ENCODE measurements at places on chromosomes 16 and 17. TPM values are rescaled to one million over a fixed set of nuclear protein-coding genes. Genes with fewer than 3 reads are reported as not detected.

GRCh38 chr16:31242206-31242605 lies 17.6 kb upstream of the ITGAM start:
- no peaks in the 10 kb centered on the region for H3K36me3 ChIP-seq
- no peak for DNase-seq
- no peak overlapping the region for H3K27ac ChIP-seq
- no peak overlapping the region for H3K4me3 ChIP-seq
- no peaks in the 10 kb centered on the region for H3K4me1 ChIP-seq

DNA sequence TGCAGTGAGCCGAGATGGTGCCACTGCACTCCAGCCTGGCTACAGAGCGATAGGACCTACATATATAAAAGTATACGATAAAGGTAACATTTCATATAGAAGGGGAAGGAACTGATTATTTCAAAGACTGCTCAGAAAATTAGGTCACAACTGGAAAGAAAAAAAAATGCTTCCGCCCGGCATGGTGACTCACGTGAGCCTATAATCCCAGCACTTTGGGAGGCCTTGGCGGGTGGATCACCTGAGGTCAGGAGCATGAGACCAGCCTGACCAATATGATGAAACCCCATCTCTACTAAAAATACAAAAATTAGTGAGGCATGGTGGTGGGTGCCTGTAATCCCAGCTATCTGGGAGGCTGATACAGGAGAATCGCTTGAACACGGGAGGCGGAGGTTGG lies 7.8 kb downstream of the TEX14 start:
- peaks cover 6% of the 10 kb centered on the region for H3K4me1 ChIP-seq
- DNase-seq, result no peak
- H3K4me3 ChIP-seq, result no peak overlapping the region

GRCh38 chr17:81867170-81867990 lies 3.8 kb downstream of the ARHGDIA start:
- H3K27ac ChIP-seq, result peak overlapping the region; percentile 97
- H3K27me3 ChIP-seq, result no peaks in the 10 kb centered on the region
- peaks cover 2% of the 10 kb centered on the region for H3K36me3 ChIP-seq
- DNase-seq, result no peak

DNA sequence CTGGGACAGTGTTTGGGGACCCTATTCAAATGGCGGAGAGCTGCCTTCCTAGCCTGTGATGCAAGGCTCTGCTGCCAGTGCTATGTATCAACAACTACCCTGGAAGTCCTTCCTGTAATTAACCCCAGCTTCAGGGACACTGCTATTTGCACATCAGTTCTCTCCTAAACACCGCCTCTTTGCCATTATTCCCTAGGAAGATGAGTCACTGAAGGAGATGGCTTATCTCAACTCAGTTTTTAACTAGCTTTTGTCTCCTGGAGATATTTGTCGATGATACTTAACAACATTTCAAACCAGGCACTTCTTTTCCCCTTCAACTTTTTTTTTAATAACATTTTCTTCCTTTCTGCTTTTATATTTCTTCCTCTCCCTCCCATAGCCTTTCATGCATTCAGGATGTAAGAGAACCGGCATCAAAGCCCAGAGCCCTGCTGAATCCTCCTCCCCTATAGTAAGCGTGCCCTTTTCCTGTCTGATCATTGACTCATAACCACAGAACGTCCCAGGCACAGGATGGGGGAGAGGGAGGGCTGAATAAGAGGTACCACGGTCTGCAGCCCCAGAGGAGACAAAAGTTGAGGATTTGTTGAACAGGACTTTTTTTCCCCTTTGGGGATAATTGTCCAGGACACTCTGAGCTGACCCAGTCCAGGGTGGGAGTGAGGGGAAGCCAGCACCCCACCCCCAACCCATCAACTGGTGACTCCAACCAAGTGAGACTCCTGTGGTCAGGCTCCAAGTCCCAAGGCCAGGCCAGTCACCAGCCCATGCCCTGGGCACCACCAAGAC lies 387.8 kb upstream of the SALL1 start:
- no peaks in the 10 kb centered on the region for H3K27me3 ChIP-seq
- no peaks in the 10 kb centered on the region for H3K4me1 ChIP-seq
- DNase-seq, result no peak
- H3K4me3 ChIP-seq, result no peak overlapping the region
- H3K36me3 ChIP-seq, result no peaks in the 10 kb centered on the region

- H3K36me3 ChIP-seq, result no peaks in the 10 kb centered on the region
- no peak overlapping the region for H3K4me3 ChIP-seq
- H3K27me3 ChIP-seq, result no peaks in the 10 kb centered on the region
- no peak overlapping the region for H3K27ac ChIP-seq
- no peak for DNase-seq
Observed at GRCh38 chr16:4006397-4006999, 109.7 kb downstream of the ADCY9 start.

DNA sequence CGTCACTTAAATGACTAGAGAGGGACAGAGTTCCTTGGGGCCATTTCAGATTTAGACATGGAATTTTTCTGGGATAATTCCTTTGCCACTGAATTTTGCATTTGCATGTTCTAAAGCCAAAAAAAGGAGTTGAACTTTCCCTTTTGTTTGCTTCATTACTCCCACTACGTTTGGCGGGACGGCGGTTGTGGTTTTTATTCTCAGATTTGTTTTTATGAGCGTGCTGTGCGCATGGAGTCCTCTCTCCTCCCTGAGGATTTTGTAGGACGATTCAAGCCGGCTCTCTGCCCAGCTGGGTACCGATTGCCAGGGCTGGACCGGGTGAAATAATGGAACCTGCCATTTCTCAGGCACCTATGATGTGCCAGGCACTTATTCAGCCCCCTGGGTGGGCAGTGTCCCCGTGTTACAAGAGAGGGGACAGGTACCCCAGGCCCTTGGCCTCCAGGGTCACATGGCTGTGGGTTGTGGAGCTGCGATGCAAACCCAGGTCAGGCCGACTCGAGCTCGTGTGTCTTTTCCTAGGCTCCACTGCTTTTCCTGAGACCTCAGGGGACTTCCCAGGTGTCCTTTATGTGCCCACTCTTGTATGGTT lies 18.8 kb downstream of the CMIP start:
- H3K27me3 ChIP-seq, result no peaks in the 10 kb centered on the region
- peaks cover 4% of the 10 kb centered on the region for H3K36me3 ChIP-seq
- peaks cover 48% of the 10 kb centered on the region for H3K4me1 ChIP-seq
- no peak overlapping the region for H3K27ac ChIP-seq

GRCh38 chr17:70767102-70767701 lies 597.9 kb downstream of the KCNJ2 start:
- H3K36me3 ChIP-seq, result no peaks in the 10 kb centered on the region
- H3K27me3 ChIP-seq, result peaks cover 4% of the 10 kb centered on the region
- no peaks in the 10 kb centered on the region for H3K4me1 ChIP-seq
- no peak for DNase-seq
- H3K4me3 ChIP-seq, result no peak overlapping the region
- no peak overlapping the region for H3K27ac ChIP-seq

GRCh38 chr16:70561623-70562022 lies 38.0 kb downstream of the SF3B3 start:
- H3K36me3 ChIP-seq, result peaks cover 10% of the 10 kb centered on the region
- no peak overlapping the region for H3K4me3 ChIP-seq
- H3K27ac ChIP-seq, result peak overlapping the region; percentile 14
- H3K27me3 ChIP-seq, result no peaks in the 10 kb centered on the region
- H3K4me1 ChIP-seq, result peaks cover 7% of the 10 kb centered on the region

DNA sequence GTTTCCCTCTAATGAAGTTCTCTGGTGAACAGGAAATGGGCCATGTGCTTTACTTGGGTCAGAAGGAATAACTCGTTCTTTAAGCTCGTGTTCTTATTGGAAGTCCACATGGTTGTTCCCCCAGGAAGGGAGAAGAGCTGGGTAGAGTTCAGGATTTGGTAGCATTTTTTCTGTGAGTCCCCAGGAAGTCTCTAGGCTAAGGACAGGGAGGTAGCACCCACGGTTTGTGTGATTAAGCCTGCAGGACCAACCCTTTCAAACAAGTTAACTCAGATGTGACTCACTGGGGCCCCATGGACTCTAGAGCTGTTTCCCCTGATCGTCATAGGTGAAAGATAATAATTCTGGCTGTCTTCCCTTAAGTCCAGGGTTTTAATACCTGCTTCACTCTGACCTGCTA lies 16.4 kb downstream of the SAP30BP start:
- H3K27me3 ChIP-seq, result no peaks in the 10 kb centered on the region
- H3K27ac ChIP-seq, result no peak overlapping the region
- no peak overlapping the region for H3K4me3 ChIP-seq
- no peak for DNase-seq

DNA sequence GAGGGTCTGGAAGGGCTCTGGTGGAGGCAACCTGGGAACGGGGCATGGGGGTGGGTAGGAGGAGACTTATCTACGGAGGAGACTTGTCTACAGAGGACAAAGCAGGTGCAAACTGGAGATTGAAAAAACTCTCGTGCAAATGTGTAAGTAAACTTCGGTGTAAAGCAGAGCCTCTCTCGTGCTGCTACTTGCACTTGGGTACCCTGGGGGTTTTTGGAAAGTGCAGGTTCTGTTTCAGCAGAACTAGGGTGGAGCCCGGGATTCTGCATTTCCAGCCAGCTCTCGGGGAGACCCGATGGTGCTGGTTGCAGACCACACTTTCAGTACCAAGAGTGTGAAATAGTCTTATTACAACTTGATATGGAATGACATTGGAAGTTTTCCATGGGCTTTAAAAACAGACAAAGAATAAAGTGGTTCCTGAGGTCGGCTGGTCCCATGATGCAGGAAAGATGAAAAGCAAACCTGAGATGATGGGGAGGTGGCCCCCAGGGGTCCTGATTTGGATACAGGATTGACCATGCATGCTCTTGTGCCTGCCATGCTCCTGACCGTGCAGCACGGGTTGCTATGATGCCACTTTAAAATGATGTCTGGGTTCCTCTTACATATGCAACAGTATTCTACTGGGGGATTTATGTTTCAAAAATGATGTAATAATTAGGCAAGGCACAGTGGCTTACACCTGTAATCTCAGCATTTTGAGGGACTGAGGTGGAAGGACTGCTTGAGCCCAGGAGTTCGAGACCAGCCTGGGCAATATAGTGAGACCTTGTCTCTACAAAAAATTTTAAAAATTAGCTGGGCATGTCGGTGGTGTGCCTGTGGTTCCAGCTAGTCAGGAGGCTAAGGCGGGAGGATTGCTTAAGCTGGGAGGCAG lies 69.3 kb downstream of the IRF8 start:
- H3K4me3 ChIP-seq, result no peak overlapping the region
- no peaks in the 10 kb centered on the region for H3K36me3 ChIP-seq
- H3K4me1 ChIP-seq, result peaks cover 14% of the 10 kb centered on the region
- no peaks in the 10 kb centered on the region for H3K27me3 ChIP-seq

DNA sequence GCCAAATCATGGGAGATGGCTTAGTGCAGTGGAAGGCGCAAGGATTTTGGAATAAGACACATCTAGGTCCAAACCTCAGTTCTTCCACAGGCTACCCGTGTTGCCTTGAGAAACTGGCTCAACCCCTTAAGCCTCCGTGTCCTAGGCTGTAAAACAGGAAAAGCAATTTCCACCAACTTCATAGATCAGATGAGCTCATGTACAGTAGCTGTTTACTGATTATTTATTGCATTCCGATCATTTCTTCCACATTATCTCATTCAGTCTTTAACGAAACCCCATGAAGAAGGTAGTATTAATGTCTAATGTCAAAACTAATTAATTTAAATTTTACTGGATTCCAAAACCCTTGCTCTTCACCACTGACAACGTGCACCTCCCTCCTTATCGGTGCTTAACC lies 231.6 kb downstream of the GRIN2A start:
- H3K27me3 ChIP-seq, result no peaks in the 10 kb centered on the region
- no peaks in the 10 kb centered on the region for H3K4me1 ChIP-seq
- DNase-seq, result no peak
- no peaks in the 10 kb centered on the region for H3K36me3 ChIP-seq
- no peak overlapping the region for H3K4me3 ChIP-seq
- no peak overlapping the region for H3K27ac ChIP-seq

DNA sequence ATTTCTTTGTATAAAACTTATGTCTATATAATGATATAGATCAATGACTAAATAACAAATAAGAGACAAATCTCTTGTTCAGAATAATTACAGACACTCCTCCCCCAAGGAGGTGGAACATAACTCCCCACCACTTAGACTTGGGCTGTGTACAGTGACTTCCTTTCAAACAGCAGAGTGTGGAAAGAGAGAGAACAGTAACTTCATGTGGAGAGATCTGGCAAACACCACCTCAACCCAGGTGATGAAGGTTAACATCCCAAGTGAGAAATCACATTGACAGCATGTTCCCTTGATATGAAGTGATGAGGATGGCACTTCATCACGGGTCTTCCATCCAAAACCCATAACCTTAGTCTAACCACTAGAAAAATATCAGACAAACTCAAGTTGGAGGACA lies 169.3 kb downstream of the PARN start:
- peaks cover 14% of the 10 kb centered on the region for H3K36me3 ChIP-seq
- H3K4me1 ChIP-seq, result peaks cover 3% of the 10 kb centered on the region
- no peaks in the 10 kb centered on the region for H3K27me3 ChIP-seq
- DNase-seq, result no peak
- no peak overlapping the region for H3K4me3 ChIP-seq
- no peak overlapping the region for H3K27ac ChIP-seq

DNA sequence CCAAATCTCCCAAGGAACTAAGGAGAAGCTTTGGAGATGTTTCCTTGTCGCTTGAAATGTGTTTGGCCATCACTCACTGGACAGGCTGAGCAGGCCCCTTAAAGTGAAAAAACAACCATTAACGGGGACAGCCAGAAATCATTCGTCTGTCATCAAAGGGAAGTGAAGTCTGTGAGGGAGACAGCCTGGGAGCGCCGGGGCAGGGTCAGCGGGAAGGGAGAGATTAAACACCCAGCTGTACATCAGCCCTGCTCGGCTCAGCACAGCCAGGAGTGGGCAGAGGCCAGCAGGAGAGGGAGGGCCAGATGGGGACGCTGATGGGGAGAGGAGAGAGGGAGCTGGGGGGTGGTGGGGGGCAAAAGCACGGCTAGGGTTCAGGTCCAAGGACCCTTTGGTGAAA lies 105.1 kb downstream of the SDK2 start:
- DNase-seq, result no peak
- H3K36me3 ChIP-seq, result no peaks in the 10 kb centered on the region
- H3K27me3 ChIP-seq, result no peaks in the 10 kb centered on the region
- no peak overlapping the region for H3K4me3 ChIP-seq
- H3K27ac ChIP-seq, result no peak overlapping the region
- peaks cover 4% of the 10 kb centered on the region for H3K4me1 ChIP-seq

- H3K27me3 ChIP-seq, result peaks cover under 1% of the 10 kb centered on the region
- H3K27ac ChIP-seq, result no peak overlapping the region
- peaks cover 3% of the 10 kb centered on the region for H3K36me3 ChIP-seq
- DNase-seq, result no peak
Observed at GRCh38 chr17:81516439-81516838, 3.8 kb upstream of the ACTG1 start.

GRCh38 chr16:82793528-82794245 lies 166.9 kb downstream of the CDH13 start:
- no peak overlapping the region for H3K27ac ChIP-seq
- no peak for DNase-seq
- H3K4me1 ChIP-seq, result peaks cover 3% of the 10 kb centered on the region
- H3K4me3 ChIP-seq, result no peak overlapping the region

GRCh38 chr16:3819175-3819527 lies 61.4 kb downstream of the CREBBP start:
- H3K36me3 ChIP-seq, result peaks cover 2% of the 10 kb centered on the region
- peak overlapping the region; percentile 29 for H3K27ac ChIP-seq
- DNase-seq, result no peak
- H3K4me3 ChIP-seq, result no peak overlapping the region
- H3K27me3 ChIP-seq, result no peaks in the 10 kb centered on the region

Gene ITGAL
- total RNA-seq, result 322 TPM

Gene LITAFD
- total RNA-seq, result 0.75 TPM

Gene PYY
- not detected for total RNA-seq

Gene TBC1D3D
- total RNA-seq, result 7.4 TPM

Gene TNFRSF13B
- 1.1 TPM for total RNA-seq

Gene FOXN1
- total RNA-seq, result not detected

Gene MMP15
- total RNA-seq, result 0.40 TPM

Gene SMPD3
- total RNA-seq, result 0.99 TPM

Gene ZBTB4
- 49.5 TPM for total RNA-seq

Data from T-helper 17 cell (primary cell).